ENCODE measurements at places on chromosomes 3 and 15.

DNA sequence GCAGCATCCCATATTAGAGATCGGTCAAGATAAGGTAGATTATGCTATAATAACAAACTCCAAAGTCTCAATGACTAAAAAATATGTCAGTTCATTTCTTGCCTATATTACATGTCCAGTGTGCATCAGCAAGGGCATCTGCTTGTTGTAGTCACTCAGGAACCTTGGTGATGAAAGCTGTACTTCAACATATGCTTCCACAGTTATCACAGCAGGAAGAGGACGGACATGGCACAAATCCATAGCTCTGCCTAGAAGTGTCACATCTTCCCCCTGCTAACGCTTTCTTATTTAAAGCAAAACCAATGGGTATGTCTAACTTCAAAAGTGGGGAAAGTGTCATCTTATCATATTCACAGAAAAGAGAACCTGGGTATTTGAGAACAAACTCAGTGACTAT, 20.0 kb upstream of the PIAS1 start:
- DNase-seq: no peak

- no peak for DNase-seq
Observed at GRCh38 chr15:101580431-101580830, 71.8 kb downstream of the TM2D3 start.

- DNase-seq: no peak
Observed at GRCh38 chr15:66912001-66912400, 153.4 kb upstream of the SMAD3 start.

GRCh38 chr3:31498791-31499190, 33.9 kb upstream of the STT3B start:
- no peak for DNase-seq

DNA sequence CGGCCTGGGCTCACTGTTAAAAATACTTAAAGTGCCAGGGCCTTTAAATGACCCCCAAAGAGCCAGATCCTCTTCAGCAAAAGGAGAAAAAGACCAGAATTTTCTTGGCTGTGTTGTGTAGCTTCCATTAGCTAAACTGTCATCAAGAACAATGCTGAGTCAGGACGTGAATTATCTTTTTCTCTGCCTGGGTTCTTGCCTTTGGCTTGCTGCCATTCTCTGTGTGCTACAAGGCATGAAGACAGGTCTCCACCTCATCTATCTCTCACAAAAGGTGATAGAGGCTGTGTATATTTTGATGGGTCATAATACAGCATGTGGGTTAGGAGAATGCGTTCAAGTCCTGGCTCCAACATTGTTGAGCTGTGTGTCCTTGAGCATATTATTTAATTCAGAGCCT, 52.4 kb upstream of the SELENOK start:
- no peak for DNase-seq

GRCh38 chr15:74027688-74028087, 33.2 kb downstream of the PML start:
- DNase-seq: no peak

DNA sequence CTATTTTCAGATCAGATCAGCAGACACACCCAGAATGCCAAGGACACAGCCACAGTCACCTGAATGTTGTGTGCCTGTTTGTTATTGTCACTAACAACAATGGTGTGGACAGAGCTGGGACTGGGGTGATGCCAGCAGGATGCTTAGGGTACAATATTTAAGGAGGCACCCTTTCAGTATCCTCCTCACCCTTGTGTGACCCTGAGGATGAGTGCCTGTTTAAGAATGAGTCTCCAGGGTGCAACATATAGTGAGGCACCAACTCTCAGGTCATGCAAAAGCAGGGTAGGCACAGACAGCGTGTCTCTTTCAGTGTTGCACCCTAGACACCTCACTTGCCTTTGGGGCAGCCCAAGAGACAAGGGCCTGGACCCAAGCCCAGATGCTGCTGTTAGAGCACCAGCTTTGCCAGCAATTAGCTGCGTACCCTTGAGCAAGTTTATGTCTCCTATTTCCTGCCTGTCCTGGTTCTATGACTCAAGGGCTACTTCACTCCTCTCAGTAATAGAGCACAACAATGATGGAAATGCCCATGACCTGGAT, 122.6 kb downstream of the AQP9 start:
- peak; percentile 26 for DNase-seq

DNA sequence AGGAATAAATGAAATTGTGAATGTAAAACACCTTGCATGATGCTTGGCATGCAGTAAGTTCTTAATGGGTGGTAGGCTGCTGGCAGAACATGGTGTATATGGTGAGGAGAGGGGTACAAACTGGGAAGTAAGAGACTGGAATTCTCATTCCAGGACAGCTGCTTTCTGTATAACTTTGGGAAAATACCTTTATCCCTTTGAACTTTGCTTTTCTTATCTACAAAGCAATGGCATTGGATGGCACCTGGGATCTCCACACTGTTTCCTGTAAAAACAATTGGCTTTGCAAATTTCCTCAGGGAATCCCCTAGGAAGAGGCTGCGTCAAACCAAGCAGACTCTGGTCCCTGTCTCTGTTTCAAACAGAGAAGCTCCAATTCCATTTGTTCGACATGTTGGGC, 100.7 kb upstream of the SLC4A7 start:
- no peak for DNase-seq

- no peak for DNase-seq
Observed at GRCh38 chr3:104632521-104632920, 734.2 kb upstream of the ALCAM start.

- DNase-seq: no peak
Observed at GRCh38 chr3:180633722-180634121, 31.8 kb downstream of the TTC14 start.

DNA sequence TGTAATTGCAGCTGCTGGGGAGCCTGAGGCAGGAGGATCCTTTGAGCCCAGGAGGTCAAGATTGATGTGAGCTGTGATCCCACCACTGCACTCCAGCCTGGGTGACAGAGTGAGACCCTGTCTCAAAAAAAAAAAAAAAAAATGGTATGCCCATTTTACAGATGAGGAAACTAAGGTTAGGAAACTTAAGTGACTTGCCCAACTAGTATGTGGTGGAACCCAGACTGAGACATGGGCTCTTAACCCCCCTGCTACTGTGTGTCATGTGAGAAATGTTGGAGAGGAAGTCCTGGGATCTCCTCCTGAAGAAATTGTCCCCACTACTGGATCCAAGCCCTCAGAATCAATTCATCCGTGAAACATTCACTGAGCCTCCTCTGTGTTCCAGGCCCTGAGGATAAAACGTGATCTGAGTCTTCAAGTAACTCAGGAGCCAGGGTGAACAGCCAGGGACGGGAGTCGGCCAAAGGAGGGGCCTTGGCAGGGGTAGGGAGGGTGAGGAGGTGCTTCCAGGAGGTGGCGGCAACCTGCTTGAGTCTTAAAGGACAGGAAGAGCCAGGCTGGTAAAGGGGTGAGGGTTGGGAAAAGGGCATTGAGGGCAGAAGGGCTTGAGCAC, 19.6 kb upstream of the RNU6-1 start:
- DNase-seq: no peak

- no peak for DNase-seq
Observed at GRCh38 chr3:32778389-32778788, 39.4 kb upstream of the TRIM71 start.

GRCh38 chr3:149813367-149814281, 609 bp downstream of the RNF13 start:
- no peak for DNase-seq

- no peak for DNase-seq
Observed at GRCh38 chr3:126545544-126545943, 13.2 kb downstream of the C3orf22 start.

DNA sequence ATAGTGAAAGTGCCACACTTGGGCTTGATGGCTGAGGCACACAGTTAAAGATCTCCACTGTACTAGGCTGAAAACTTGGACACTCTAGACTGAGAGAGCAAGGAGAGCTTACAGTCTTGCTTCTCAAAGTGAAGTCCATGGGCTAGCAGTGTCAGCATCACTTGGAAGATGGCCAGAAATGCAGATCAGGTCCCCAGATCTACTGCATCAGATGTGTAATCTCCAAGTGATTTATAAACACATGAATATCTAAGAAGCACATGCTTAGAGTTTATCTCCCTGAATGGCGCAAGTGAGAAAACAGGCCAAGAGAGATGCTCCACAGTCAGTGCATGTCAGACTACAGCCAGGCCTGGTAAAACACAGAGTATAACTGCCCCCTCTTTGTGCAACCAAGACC, 308.6 kb downstream of the CLSTN2 start:
- DNase-seq: no peak

GRCh38 chr3:39362192-39362591, 21.0 kb upstream of the SLC25A38 start:
- no peak for DNase-seq

- DNase-seq: no peak
Observed at GRCh38 chr3:110684466-110684865, 387.1 kb upstream of the NECTIN3 start.

- DNase-seq: no peak
Observed at GRCh38 chr3:134330883-134331810, 43.1 kb downstream of the AMOTL2 start.

GRCh38 chr15:92528736-92529135, 126.8 kb downstream of the FAM174B start:
- DNase-seq: no peak

DNA sequence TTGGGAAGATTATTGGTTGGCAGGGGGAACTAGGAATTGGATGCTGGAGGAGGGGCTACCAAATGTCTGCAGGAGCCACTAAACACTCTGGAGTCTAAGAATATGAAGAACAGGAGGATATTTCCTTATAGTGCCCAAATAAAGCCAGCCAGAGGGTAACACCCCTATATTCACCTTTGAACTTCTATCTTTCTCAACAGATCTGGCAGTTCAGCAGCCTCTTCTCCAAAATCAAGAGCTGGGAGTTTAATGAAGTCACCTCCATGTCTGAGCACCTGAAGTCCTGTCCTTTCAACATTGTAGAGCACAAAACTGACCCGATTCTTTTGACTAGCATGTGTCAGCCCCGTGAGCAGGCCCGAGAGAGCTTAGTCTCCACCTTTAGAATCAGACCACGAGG, 33.3 kb downstream of the FBXO40 start:
- DNase-seq: no peak

Measured in fibroblast of the conjunctiva (primary cell).